ENCODE measurements at places on chromosomes 7 and 10. TPM values are rescaled to one million over a fixed set of nuclear protein-coding genes. Genes with fewer than 3 reads are reported as not detected.

- DNase-seq, result no peak
Measured at GRCh38 chr7:108453320-108453719, 2.9 kb downstream of the NRCAM start.

- no peak for DNase-seq
Measured at GRCh38 chr7:3430588-3430987, 129.5 kb downstream of the SDK1 start.

GRCh38 chr10:47415520-47416304 lies 31.6 kb upstream of the ZNF488 start:
- no peak for DNase-seq

GRCh38 chr10:131698986-131699385 lies 201.8 kb upstream of the PPP2R2D start:
- DNase-seq, result peak; percentile 3

GRCh38 chr10:44913350-44914081 lies 2.4 kb downstream of the TMEM72 start:
- DNase-seq, result no peak

DNA sequence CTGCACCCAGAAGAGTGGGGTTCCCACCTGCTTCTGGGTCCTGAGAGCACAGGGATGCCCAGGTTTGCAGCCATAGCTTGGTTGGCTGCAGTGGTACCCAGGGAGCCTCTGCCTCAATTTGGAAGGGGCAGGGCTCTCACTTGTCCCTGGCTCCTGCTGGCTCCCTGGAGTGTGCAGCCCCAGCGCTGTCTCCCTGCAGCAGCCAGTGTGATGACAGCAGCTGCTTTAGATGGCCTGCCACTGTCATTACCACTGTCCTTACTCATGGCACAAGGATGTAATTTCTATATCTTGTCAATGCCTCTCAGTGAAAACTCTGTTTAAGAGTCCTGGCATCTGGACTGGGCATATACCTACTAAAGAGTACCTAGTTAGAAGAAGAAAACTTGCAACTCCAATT lies 250.9 kb downstream of the KIF20B start:
- DNase-seq, result no peak

- DNase-seq, result peak; percentile 70
Measured at GRCh38 chr7:44633254-44634186, 27.1 kb downstream of the OGDH start.

DNA sequence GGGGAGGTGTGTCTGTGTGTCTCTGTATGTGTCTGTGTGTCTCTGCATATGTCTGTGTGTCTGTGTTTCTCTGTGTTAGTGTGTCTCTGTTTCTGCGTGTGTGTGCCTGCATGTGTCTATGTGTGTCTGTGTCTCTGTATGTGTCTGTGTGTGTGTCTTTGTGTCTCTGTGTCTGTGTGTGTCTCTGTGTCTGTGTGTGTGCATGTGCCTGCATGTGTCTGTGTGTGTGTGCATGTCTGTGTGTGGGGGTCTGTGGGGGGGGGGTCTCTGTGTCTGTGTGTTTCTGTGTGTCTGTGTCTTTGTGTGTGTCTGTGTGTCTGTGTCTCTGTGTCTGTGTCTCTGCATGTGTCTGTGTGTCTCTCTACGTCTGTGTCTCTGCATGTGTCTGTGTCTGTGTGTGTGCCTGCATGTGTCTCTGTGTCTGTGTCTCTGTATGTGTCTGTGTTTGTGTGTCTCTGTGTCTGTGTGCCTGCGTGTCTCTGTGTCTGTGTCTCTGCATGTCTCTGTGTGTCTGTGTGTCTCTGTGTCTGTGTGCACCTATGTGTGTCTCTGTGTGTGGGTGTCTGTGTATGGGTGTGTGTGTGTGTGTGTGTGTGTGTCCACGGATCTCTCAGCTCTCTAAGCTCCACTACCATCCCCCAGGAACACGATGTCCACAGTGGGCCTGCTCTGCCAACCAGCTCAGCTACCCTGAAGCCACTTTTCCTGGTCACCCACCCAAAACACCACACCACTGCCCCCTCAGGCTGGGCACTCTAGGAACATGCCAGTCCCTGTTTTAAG lies 41.7 kb downstream of the RASGEF1A start:
- DNase-seq, result no peak

GRCh38 chr7:95517458-95517857 lies 31.7 kb downstream of the ASB4 start:
- no peak for DNase-seq

GRCh38 chr7:90771281-90771680 lies 175.2 kb downstream of the CDK14 start:
- DNase-seq, result no peak

DNA sequence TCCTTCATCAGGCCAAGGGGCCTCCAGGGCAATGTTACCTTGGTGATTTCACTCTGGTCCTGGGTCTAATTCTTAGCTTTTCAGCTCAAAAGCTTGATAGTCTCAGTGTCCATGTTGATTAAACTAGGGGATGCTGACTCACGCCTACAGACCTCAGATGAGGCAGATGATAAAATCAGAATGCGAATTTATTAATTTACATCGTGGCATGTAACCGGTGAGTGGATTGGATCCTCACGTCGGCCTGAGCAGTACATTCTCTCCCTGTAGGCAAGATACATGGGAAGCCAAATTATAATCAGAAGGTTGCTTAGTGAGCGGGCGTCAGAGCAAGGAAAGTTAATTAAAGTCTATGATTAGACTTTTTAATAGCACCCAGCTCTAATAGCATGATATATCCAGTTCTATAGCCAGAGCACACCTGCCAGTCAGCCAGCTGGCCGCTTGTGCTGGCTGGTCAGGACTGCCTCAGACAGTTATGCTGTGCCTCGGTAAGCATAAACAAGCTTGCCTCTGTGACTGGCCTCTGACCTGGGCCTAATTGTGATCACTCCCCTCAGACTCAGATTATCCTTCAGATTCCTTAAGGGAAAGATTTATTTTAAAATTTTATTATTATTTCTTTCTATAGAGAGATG lies 20.2 kb upstream of the CPA5 start:
- no peak for DNase-seq

- no peak for DNase-seq
Measured at GRCh38 chr10:92387289-92387940, 96.4 kb downstream of the MARCHF5 start.

DNA sequence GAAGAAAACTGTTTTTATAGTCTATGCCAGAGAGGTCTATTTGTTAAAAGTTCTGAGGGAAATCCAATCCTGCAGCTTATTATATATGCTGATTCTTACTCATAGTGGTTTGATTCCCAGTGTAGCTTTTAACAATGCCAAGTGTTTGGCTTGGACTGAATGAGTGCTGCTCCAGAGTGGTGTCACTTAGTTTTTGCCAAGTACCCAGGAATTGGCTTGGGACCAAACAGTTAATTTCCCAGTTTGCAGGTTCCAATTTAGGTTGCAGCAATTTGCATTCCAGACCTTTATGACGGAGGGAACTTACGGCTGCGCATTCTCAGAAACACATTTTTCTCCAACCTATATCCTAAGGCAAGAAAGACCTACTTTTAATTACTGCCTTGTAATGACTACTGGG lies 32.4 kb downstream of the NSUN6 start:
- DNase-seq, result no peak

- no peak for DNase-seq
Measured at GRCh38 chr10:85604136-85604725, 762.4 kb downstream of the GRID1 start.

GRCh38 chr10:6514844-6515780 lies 65.0 kb downstream of the PRKCQ start:
- no peak for DNase-seq

GRCh38 chr10:20877986-20878983 lies 18.8 kb downstream of the NEBL start:
- DNase-seq, result no peak

DNA sequence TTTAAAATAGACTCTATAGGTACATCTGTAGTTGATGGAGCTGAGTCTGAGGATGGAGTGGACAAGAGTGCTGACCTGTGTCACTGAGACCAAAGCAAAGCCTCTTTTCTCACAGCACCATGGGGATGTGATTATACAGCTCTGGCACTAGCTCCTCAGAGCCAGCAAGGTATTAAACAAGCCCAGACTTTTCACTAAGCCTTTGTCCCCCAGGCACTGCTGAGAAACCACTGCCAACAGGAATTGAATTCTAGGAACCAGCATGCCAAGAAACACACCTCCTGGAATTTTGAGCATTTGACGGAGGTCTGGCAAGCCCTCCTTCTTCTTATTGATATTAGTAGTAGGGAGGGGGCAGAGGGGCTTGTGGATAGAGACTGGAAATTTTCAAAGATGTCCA lies 147.0 kb downstream of the C1GALT1 start:
- no peak for DNase-seq

- DNase-seq, result no peak
Measured at GRCh38 chr10:100987685-100988049, 324 bp downstream of the TWNK start.

DNA sequence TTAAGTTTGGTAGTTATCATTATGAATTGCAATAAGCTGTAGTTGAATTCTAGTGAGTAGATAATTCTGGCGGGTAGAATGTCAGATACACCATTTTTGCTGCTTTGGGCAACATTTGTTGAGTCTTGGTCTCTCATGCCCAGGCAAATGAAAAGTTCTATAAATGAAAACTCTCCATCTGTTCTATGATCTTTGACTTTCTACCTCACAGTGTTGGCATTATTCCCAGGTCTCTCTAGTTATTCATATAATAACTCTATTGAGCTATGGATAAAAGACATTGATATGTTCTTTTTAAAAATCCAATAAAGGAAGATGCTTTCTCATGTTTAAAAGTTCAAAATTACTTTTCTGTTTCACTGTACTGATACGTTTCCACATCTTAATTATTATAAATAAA lies 415.3 kb upstream of the SEMA3D start:
- no peak for DNase-seq

- DNase-seq, result no peak
Measured at GRCh38 chr10:49356181-49356580, 39.7 kb downstream of the DRGX start.

DNA sequence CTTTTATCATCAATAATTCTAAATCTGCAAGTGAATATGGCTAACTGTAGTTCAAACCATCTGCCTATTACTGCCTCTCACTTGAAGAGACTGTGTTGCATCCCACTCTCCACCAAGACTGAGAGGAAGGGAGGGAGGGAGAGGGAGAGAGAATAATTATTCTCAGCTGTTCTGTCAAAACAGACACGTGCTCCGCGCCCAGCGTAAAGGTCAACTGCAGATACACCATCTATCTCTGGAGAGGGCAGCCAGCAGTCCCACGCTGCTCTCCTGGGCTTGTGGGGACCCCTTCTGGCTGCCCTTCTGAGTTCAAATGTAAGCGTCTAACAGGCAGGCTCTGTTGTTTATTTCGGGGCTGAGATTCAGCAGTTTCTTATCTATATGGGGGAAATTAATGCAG lies 625.5 kb upstream of the GALNT17 start:
- no peak for DNase-seq

DNA sequence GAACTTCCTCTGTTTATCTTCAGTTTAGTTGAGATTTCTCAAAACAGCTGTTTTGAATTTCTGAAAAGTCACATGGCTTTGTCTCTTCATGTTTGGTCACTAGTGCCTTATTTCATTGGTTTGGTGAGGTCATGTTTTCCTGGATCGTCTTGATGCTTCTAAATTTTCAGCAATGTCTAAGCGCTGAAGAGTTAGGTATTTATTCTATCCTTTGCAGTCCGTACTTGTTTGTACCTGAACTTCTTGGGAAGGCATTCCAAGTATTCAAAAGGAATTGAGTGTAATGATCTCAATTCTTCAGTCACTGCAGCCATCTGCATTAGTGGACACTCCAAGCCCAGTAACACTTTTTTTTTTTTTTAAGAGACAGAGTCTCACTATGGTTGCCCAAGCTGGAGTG lies 67.7 kb downstream of the HERC4 start:
- no peak for DNase-seq

DNA sequence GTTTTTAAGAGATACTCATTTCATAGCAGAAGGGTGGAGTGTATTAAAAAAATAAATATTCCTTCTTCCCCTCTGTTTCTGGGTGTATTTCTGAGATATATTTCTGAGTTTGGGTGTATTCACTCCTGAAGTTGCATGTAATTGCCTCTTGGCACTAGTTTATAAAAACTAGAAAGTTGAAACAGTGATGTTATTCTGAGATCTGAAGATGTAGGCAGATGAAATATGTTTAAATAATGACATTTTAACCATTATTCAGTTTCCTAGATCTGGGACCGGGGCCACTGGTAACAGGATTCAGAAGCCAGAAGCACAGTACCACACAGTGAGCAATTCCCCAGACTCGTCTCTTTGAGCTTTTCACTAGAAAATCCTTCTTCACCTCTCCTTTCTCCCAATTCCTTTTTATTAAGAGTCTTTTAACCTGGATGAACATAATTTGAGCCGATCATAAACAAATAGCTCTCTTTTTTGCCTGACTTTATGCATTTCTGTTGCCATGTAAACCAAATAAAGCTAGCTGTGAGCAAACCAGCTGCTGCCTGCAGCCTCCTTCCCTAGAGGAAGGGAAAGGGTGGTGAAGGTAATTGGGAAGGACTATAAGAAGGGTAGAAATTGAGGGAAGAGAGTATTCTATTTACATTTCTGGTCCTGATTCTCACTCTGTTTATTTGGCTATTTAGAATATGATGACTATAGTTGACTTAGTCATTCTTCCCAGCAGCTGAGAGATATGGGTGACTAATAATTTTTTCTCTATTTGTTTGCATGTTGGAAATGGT lies 101.8 kb upstream of the STRIP2 start:
- DNase-seq, result no peak

GRCh38 chr7:100543586-100543985 lies 4.6 kb downstream of the AGFG2 start:
- DNase-seq, result no peak

GRCh38 chr10:31769564-31769963 lies 159.1 kb downstream of the ARHGAP12 start:
- DNase-seq, result no peak

DNA sequence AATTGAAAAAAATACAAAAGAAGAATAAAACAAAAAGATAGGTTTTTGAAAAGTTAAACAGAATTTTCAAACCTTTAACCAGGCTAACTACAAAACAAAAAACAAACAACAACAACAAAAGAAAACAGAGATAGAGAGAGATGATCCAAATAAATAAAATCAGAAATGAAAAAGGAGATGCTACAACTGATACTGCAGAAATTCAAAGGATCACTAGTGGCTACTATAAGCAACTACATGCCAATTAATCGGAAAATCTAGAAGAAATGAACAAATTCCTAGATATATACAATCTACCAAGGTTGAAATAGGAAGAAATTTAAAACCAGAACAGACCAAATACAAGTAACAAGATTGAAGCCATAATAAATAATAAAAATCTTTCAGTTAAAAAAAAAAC lies 326.8 kb upstream of the VSTM2A start:
- DNase-seq, result no peak

GIMAP8 gene
- 22.4 TPM for total RNA-seq

TRDMT1 gene
- total RNA-seq, result 13.2 TPM

OR2A12 gene
- total RNA-seq, result not detected

GPR15LG gene
- total RNA-seq, result not detected

UCMA gene
- total RNA-seq, result not detected

ENTPD7 gene
- 4.9 TPM for total RNA-seq

TAS2R5 gene
- total RNA-seq, result 6.2 TPM
